ENCODE measurements at places on chromosomes 1 and 21.
A peak's percentile ranks its signal among the peaks of the same experiment; 100 is the strongest.

- DNase-seq = no peak
These were observed 15.7 kb downstream of the IER5 start for GRCh38 chr1:181104042-181104789.

GRCh38 chr1:109183058-109183738 is 30.5 kb upstream of the SARS1 start:
- no peak for DNase-seq

- DNase-seq = no peak
These were observed 15.6 kb downstream of the ARHGEF2 start for GRCh38 chr1:155962599-155963211.

DNA sequence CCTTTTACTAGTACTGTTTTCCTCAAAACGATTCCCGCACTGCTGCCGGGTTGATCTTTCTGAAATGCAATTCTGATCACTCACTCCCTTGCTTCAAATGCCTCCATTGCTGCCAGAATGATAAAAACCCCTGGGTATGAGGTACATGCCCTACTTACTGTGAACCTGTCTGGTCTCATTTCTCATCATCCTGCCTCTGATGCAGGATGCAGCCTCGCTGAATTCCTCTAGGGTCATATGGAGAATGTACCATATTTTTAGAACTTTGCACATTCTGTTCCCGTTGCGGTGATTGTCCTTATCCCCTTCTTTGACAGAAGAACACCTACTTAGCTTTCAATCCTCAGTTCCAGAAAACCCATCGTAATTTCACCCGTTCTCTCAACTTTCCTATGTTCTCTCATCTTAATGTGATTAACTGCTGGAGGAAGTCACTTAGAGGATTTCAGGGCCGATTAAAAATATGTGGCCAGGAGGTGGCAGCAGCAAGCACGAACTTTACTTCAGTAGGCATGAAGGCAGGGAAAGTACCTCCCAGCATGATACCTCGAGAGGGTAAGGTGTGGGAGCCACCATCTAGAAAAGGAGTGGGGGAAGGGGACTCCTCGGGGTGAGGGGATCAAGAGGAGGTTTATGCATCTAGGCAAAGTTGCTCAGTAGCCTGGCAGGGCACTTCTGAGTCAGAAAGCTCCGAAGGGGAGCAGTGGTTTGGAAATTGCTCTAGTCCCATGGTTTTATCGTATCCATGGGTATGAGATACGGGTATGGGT is 361.5 kb upstream of the ZP4 start:
- peak; percentile 53 for DNase-seq

- DNase-seq = no peak
These were observed 6.3 kb downstream of the ARF1 start for GRCh38 chr1:228088586-228089498.

DNA sequence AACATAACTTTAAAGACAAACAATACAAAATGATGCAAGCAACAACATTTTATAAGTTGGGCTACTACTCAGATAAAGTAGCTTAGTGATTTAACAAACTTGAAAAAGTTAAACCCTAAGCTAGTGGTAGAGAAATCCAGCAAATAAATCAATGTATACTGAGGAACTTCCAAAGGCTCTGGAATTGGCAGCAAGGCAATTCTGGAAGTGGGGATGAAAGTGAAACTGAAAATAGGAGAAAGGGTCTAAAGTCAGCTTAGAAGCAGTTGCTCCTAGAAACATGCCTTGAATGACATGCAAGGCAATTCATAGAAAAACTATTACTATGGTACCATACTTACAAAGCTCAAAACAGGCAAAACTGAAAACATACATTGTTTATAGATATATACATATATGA is 90.0 kb upstream of the CAMK1G start:
- DNase-seq = no peak

DNA sequence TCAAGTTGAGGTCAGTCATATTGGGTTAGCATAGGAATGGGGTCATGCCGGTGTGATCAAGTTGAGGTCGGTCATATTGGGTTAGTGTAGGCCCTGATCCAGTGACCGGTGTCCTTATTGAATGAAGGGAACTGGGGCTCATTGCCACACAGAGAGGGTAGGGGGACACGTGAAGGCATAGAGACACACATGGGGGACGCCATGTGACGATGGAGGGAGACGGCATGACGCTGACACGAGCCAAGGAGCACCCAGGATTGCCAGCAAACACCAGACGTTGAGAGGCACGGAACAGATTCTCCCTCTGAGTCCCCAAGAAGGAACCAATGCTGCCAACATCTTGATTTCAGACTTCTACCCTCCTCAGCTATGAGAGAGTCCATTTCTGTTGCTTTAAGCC is 136.9 kb upstream of the ZBTB40 start:
- DNase-seq = no peak

DNA sequence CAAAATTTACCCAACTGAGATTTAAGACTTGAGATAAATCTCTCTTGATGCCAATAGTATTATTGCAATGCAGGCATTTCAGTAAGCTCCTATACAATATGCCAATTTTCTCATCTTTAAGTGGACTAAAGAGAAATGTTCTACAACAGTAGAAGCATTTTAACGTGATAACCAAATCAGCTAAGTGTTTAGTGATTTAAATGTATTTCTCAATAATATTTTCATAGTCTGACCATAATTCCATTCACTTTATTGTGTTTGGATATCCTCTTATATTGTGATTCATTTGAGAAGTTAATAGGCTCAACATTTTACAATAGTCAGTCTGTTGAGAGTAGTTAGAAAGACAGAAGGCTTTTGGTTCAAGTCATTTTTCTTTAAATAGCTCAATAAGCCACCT is 44.6 kb upstream of the DR1 start:
- no peak for DNase-seq

DNA sequence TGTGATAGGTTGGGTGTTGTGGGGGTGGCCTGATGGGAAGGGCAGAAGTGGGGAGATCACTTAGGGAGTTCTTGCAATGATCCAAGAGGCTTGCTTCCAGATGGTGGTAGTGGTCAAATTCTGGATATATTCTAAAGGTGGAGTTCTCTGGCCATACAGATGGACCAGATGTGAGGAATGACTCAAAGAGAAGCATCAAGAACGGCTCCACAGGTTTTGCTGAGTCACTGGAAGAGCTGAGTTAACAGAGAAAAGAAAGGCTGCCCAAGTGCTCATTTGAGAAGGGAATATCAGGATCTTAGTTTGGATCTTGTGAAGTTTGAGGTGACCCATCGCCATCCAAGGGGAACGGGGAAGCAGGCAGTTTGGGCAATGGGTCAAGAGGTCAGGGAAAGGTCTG is 192.9 kb upstream of the GALNT2 start:
- no peak for DNase-seq

GRCh38 chr1:179366093-179366800 is 476 bp downstream of the AXDND1 start:
- no peak for DNase-seq

DNA sequence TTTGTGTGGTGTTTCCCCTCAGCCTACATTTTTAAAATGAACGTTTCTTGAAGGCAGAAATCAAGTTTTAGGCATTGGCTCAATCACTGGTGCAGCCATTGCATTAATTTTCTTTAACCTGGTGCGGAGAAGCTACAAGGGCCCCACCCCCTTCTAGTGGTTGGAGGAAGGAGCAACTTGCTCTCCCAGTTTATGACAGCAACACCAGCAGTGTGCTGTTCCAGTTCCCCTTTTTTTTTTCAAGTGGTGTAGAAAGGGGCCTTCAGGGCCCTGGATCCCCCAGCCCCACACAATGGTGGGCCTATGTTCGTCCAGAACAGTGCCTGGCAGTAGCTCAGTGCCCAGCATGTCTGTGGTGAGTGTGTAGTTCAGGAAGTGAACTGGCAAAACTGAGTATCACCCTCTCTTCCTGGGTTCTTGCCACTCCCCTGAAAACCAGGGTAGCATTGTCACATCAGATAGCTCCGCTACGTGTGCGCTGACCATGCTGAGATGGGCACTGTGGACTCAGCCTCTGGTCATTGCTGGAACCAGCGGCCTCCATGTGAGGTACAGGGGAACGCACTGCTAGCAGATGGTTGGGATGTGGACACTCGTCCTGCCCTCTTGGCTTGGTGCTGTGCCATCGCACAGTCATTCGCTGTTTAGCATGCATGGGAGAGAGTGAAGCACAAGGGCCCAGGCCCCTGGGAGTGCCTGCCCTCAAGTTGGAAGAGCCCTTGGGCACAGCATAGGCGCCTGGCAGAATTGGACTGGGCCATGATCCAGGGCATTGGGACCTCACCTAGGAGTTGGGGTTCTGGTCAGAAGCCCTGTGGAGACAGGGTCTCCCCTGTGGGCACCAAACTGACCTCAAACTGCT is 7.2 kb downstream of the ARF1 start:
- DNase-seq = no peak

DNA sequence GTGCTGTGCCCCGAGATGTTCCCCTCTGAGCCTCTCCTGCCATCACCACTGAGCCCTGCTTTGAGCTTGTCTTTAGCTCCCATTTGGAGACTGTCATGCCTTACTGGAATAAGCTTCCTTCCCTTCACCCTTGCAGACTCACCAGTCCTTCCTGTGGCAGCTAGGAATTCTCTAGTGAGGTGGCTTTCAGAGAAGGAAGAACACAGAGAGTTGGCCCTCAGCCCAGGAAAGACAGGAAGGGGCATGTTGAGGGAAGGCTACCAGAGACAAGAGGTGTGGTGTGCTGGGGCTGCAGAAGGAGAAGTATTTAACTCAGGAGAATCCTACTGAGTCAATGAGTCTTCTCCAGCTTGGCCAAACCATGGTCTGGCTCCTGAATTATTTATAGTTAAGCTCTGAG is 76.3 kb downstream of the UCK2 start:
- no peak for DNase-seq

DNA sequence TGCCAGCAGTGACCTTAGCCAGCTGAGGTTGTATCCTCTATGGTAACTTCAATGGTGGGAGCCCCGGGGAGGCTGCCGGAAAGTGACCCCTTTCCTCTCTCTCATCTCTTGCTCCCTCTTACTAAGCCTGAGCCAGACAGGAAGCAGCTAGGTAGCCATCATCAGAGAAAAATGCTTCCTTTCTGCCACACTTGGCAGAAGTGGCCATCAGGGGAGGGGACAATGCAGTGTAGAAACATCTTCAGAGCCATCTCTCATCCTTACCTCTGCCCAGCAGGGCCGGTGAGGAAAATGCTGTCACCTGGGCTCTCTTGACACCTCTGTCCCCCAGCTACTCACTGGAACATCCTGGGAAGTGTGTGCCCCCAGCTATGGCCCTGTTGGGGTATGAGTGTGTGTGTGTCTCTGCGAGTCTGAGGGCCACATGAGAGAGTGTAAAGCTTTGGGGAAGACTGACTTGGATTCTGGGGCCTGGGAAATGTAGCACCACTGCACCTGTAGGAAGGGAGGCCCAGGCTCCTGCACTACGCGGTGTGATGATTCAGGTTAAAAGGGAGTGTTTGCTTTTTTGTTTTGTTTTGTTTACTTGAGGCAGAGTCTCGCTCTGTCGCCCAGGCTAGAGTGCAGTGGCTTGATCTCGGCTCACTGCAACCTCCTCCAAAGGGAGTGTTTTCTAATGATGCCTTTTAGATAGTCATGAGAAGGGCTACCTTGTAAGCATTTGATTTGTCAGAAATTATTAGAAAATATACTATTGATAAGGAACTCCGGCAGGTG is 48.7 kb upstream of the CNTN2 start:
- no peak for DNase-seq

DNA sequence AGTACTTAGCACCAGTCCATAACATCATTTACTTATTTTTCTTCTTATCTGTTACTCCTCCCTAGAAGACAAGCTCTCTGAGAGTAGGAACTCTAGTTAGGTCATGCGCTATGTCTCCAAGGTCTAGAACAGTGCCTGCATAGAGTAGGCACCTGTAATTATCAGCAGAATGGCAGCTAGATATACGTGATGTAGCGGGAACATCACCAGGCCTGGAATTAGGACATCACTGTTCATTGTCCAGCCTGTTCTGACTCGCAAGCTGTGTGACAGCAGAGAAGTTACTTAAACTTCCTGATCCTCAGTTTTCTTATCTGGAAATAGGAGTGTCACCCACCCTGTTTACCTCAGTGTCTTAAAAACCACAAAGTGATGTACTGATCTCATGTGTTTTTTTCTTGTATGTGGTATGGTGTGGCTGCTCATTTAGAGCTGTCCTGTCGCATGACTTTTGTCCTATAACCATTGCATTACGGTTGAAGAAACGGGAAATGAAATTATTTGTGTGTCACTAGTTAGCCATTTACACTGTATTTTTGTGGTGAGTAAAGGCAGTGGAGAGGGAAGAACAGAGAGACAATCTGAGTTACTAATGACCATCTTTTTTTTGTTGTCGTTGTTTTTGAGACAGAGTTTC is 37.1 kb upstream of the EXO1 start:
- no peak for DNase-seq

GRCh38 chr1:17409391-17409811 is 30.1 kb downstream of the RCC2 start:
- DNase-seq = no peak

GRCh38 chr1:40477678-40478053 is 576 bp downstream of the ZFP69 start:
- DNase-seq = no peak

DNA sequence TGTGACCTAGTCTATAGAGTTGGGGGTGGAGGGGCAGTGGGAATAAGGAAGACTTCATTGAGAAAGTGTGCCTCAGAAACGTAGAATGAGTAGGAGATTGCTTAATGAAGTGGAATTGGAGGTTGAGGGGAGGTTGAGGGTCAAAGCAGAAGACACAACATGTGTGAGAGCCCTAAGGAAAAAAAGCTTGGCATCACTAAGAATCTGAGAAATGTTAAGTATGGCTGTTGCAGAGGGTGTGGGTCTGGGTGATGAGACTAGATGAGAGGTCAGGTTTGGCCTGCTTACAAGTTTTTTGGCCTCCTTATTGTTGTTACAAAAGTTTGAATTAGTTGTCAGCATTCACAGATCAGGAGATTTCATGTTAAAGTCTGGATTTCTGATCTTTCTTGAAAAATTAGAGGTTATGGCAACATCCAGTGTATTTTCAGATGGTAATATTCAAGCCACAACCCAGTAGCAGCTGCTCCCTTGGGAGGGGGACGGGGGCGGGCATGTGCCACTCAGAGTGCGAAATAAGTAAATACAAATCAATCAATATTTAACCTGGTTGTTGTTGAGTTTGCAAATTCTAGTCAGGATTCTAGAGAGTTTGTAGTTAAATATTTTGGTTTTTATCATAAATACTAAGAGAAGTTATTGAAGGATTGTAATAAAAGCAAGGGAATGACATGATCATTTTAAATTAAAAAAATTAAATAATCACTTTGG is 4.3 kb downstream of the MAN1A2 start:
- no peak for DNase-seq

GRCh38 chr1:25561421-25562100 is 18.2 kb downstream of the LDLRAP1 start:
- no peak for DNase-seq

- DNase-seq = no peak
These were observed 291.1 kb downstream of the USP25 start for GRCh38 chr21:16020878-16021277.

All from NCI-H2081 (cell line).